HL-60 (cell line): ENCODE measurements at places on chromosomes 5 and 9.

GRCh38 chr9:130672466-130672865 is 8.1 kb downstream of the PRDM12 start:
- DNase-seq = no peak

GRCh38 chr5:176700239-176700847 is 53.1 kb downstream of the TSPAN17 start:
- DNase-seq = peak; percentile 7

DNA sequence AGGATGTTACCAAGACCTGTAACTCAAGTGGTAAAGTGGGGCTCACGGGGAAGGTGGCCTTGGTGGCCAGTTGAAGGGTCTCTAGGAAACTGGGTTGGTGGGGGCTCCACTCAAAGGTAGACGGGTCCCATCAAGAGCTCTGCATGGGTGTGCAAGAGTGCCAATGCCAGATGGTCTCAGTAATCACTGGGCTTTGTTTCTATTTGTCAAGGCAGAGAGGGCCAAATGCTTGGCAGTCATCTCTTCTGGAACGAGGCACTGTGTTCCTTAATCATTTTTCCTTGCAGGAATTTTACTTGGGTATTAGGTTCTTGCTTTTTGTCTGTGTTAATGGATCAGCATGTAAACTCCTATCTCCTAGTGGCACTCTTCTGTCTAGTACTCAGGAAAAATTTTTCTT is 220.8 kb downstream of the DIRAS2 start:
- no peak for DNase-seq

GRCh38 chr5:154794525-154795234 is 39.5 kb downstream of the LARP1 start:
- DNase-seq = no peak

DNA sequence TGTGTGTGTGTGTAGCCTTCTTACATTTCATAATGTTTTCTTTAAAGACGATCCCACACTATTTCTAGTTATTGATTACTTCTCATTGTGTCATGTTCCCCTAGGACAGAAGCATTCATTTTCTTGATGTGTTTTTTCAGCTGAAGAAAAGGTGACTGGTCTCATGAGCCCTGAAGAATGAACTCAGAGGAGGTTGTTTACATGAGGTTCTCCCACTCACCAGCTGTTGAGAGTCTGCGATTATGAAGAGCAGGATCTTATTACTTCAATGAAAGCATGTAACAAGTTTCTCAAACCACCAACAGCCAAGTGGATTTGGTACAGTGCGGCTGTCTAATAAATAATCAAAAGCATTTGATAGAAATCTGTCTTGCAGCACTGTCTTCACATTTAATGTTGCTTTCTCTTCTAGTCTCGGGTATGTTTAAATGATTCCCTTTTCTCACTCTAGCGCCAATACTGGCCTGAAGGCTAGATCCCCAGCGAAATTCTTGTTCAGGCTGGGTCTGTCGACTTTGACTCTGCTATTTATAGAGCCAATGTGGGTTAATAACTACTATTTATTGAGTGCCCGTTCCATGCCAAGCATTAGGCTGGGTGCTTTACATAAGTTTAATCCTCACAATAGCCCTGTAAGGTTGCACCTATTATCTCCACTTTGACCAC is 9.6 kb upstream of the FSD1L start:
- DNase-seq = no peak

DNA sequence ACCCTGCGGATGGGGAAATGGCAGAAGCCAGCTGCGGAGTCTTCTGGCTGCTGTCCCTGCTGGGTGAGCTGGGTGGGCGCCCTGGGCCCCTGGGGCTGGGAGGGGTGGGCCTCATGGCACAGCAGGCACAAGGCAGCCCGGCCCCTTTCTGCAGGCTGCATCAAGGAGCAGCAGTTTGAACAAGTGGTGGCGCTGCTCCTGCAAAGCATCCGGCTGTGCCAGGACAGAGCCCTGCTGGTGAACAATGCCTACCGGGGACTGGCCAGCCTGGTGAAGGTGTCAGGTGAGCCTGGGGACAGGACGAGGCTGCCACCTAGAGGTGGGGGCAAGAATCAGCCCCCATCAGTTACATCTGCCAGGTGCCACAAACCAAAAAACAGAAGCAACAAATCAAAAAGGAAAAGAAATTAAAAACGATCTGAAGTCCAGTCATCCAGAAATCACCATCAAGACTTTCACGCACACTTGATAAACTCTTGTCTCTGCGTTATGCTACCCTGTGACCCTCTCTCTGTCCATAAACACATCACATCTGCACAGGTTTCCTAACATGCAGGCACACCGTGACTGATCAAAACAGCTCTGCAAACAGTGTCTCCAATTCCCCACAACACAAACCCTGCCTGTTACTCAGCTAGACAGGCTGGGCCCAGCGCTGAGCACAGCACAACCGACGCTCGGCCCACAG is 13.9 kb downstream of the REXO4 start:
- no peak for DNase-seq

- DNase-seq = no peak
These were observed 1060.7 kb downstream of the EFNA5 start for GRCh38 chr5:106610041-106610440.

DNA sequence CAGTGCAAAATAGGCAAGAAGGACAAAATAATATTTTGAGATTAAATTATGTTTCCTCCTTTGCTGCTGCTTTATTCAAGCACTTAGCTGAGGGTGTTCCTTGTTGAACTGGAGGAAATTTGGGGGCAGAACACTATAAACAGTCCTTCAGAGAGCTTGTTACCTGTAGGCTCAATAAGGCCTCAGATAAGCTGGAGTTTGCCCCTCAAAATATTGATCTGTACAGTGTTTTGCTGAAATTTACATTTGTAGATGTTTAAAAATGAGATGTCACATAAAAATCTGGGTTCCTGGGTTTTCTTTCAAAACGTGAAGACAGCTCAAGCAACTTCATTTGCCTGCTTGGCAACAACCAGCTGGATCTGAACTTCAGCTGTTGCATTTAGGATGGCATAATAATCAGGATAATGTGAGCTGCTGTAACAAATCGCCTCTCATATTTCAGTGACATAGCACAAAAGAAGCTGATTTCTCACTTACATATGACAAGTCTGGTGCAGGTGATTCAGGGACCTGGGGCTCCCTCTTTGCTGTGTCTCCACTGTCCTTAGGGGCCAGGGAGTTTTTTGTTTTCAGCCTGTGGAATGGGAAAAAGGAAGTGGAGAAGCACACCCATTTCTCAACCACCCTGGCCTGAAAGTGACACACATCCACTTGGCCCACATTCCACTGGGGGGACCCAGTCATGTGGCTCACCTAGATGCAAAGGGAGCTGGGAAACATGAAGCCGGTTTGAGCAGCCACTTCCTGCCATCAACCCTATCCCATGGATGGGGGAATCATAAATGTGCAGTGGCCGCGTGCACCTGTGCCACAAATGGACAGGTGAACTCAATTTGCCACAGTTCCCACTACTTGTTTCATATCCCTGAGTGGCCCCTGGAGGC is 2.4 kb upstream of the PSAT1 start:
- DNase-seq = peak; percentile 43

GRCh38 chr5:93993161-93993560 is 251.8 kb upstream of the POU5F2 start:
- DNase-seq = no peak

DNA sequence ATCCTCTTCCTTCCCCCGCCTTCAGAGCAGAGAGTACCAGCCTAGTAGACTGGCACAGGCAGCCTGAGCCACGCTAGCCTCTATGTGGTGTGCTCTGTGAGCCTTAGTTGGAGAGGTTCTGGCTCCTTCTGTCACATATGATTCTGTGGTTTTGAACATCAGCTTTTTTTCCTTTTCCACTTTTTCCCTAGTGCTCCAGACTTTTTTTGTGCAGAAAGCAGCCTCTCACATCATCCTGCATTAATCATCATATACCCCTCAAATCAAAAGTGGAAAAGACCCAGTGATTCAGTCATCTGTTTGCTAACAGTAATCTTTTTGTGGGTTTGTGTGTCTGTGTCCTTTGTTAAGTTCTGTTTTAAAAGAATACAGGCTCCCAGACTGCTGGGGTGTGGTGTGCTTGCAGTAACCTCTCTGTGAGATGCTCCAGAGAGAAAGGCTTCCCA is 663.9 kb upstream of the RGMB start:
- no peak for DNase-seq

GRCh38 chr5:7576023-7576715 is 180.2 kb downstream of the ADCY2 start:
- DNase-seq = no peak

DNA sequence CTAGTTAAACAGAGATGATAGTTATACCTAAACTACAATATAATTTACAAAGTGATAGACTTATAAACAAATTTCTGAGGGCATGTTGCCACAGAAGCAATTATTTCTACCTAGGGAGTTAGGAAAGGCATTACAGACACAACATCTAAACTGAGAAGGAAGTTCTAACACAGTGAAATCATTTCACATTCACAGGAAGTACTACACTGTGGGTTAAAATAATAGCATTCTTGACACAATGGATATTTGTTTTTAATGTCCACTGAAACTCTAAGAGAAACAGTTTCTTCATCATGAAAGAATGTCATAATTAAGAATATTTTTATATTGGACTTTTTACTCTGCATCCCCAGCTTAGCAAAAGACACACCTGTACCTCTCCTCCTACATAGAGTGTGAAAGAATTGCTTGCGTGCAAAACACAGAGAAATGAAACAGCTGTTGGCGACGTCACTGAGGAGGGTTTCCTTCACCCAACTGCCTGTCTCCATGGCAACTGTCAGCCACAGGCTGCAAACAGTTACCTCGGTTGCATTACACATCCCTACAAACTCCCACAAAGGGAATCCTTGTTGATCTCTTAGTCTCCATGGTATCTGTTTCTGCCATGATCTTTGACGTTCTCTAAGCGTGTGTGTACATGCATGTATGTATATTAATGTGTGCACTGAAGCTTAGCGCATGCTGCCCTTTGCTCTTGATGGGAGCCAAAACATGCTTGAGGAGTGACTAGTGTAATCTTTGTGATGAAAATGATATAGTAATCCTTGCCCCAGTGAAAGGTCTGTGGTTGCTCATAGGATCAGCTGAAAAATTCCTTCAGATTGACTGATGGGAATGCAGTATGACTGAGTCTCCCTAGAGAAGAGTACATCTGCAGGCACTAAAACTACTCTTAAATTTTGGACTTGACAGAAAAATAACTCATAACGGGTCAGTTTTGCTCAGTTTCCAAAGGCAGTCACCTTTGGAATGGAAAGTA is 168.5 kb downstream of the ACTL7B start:
- no peak for DNase-seq

DNA sequence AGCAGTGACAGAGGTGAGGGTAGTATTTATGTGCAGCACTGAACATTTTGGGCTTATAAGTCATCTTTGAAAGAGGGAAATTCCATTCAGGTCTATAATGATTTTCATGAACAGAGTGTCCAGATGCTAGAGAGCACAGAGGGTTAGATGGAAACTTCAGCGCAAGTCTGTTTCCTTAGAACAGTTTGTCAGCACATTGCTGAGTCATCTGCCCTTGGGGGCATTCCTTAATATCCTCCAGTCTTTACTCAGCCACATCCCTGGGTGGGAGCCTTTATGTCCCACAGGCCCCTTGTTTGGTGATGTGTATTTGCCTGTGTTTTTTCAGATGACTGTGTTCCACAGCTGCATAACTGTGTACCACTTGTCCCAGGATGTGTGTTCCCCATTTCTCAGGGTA is 138.5 kb upstream of the S1PR3 start:
- no peak for DNase-seq

DNA sequence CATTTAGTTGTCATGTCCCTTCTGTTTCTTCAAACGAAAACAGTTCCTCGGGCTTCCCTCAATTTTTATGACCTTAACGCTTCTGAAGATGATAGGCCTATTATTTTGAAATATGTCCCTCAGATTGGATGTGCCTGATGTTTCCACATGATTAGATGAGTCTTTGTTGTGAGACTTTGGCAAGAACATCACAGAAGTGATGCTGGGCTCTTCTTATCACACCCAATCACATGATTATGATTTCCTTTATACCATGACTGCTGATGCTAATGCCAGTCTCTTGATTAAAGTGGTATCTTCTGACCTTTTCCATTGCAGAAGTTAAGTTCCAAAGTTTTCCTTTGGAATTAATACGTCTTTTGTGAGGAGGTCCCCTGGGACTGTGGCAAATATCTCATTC is 175.7 kb downstream of the SAXO1 start:
- no peak for DNase-seq

DNA sequence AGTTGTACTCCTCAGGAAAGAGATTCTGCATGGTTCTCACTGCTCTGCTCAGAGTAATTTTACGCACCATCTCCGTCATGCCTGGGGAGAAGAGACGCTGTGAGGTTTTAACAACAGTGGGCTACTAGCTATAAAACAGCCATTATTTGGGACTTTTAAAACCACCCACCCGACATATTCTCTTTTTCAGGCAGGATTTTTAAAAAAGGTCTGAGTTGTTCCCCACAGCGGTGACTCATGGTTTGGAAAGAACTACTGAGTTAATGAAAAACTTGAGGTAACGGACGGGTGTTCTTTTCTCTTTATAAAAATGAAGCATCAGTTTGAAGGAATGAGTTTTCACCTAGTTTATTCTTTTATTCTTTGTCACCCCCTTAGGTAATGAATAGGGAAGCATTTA is 61.3 kb downstream of the TTLL11 start:
- no peak for DNase-seq

DNA sequence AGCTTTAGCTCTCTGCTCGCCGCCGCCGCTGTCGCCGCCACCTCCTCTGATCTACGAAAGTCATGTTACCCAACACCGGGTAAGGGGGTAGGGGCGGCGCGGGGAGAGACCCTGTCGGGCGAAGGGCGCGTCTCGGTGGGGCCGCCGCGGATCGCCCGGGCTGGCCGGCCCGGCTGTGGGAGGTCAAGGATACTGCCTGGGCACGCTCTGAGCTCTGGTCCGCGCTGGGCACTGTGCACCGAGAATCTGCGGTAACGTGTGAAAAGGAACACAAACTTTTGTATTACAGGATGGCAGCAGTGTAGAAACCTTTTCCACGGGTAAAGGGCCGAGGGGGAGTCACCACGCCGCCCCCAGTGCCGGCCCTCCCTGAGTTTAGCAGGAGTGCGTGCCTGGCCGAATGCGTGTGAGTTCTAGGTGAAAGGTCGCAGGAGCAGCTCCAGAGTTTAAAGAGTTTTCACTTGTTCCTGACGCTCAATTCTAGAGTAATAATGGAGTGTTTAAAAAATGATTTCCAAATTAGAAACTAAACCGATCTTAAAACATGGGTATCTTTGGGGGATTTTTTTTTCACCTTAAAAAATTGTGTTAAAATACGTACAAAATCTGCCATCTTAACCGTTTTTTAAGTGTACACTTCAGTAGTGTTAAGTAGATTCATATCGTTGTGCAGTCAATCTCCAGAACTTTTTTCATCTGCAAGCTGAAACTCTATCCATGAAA is at the start of gene HSDL2:
Gene HSDL2, plus strand, starts transcription at position 7 of the 723 bp plus-strand sequence. Its CDS starts 56 bp downstream, at position 63.
- DNase-seq = no peak

DNA sequence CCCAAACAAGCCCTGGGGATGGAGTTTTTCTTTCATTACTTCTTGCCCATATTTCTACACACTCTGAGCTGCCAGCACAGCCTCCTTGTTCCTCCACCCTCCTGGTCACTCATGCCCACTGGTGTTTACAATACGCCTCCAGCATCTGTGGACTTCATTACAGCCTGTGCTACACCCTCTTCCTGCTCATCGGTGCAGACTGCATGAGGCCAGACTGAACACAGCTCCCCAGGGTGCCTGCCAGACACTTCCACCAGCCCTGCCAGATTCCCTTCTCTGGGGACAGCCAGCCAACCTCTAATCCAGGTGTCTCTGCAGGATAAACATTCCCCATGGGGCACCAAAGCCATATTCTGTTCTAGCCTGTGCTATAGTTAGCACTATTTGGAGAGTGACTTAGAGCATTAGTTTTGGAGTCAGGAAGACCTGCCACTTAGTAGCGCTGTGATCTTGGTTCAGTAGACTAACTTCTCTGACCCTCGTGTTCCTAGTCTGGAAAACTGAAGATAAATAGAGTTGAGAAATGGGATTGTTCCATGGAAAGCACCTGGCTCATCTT is 163.8 kb upstream of the KLF4 start:
- DNase-seq = no peak

GRCh38 chr9:127144670-127145445 is 22.4 kb upstream of the ANGPTL2 start:
- no peak for DNase-seq
